Ureter (tissue), 1 donor: ENCODE measurements at places on chromosomes 1 and 21.

GRCh38 chr1:8281843-8282509, 35.9 kb upstream of the SLC45A1 start:
- no peak for DNase-seq

- DNase-seq: no peak
These were observed 4.3 kb downstream of the TCHH start for GRCh38 chr1:152110860-152111514.

DNA sequence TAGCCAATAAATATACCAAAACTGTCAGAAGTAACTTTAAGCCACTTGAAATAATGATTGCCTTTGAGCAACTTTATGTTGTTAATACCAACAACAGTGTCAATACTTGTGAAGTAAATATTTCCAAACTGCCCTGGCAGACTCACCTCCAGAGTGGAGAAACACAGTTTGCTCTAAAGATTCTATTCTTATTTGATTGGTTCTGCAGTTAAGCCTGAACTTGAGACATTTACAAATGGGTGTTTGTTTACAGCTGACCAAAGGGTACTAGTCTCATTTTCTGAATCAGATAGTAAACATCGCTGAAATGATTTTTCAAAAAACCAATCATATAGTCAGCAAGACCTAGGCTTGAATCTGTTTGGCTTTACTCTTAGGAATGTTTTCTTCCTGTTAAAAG, 1.3 kb upstream of the MYOC start:
- DNase-seq: no peak

DNA sequence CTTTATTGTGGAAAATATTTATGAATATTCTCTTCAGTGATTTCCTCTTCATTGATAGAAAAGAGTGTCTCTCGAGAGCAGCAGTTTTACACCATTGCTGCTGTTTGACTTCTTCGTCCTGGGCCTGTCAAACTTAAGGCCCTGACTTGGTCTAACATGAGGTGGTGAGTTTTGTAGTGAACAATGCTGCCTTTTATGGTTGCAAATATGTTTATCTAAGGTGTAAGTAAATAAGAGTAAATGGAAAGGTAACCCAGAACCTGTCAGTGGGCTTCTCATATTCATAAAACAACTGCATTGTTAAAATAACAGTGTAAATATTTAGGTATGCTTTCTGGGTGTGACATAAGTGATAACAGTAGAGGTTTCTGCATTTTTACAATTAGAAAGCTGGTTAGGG, 62.8 kb upstream of the SCCPDH start:
- DNase-seq: no peak

DNA sequence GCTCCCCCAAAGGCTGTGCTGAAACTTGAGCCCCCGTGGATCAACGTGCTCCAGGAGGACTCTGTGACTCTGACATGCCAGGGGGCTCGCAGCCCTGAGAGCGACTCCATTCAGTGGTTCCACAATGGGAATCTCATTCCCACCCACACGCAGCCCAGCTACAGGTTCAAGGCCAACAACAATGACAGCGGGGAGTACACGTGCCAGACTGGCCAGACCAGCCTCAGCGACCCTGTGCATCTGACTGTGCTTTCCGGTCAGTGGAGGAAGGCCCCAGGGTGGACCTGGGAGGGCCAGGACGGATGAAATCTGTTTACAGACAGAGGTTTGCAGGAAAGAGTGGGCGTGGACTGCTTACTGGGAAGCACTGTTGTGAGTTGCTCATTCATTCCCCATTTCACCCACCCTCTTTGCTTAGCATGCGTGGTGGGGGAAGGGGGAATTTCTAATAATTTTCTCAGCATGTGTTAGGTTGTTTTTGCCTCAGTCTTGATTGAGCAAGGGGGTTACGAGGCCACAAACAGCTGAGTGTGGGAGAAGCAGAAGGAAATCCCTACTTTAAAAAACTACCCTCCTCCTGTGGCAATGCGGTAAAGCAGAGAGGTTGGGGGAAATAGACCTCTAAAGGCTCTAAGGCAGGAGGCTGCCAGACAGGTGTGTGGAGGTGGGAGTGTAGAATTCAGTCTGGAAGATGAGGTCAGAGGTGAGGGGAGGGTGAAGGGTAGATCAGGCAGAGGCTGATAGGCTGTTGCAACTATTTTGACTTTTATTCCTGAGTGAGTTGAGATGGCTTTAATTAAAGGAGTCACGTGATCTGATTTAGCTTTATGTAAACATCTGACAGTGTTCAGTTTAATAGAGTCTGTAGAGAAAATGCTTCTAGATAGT, 1.3 kb downstream of the FCGR2A start:
- DNase-seq: no peak

DNA sequence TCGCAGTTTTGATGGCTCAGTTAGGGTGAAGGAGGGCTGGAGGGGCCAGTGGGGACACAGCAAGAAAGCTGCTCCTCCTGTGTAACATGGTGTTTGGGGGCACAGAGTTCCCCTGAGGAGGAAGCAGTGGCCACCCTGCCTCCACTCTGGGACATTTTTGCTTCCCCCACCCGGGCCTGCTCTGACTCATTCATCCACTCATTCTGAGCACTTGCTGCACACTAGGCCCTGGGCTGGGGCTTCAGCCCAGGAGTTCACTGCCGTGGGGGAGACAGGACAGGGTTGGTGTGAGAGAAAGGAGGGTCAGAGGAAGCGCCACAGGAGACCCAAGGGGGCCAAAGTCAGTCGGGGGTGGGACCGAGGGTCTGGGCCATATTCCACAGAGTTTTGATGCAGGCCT, 41.4 kb upstream of the ACOT11 start:
- no peak for DNase-seq

DNA sequence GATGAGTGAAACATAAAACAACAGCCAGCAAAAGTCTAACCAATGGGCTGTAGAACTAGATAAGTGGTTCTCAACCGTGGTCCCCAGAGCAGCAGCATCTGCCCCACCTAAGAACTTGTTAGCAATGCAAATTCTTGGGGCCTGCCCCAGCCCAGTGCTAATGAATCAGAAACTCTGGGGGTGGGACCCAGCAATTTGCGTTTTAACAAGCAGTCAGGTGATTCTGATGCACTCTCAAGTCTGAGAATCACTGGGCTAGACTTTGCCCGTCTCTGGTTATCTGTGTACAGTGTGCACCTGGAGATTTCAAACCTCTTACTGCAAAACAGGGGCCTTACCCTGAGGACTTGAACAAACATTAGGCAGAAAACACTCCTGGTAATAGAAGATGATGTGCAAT, 66.5 kb downstream of the PLXNA2 start:
- no peak for DNase-seq
